NCI-H1930 (cell line): ENCODE measurements at places on chromosomes 12 and 14.

GRCh38 chr14:101564819-101565698 is 3.8 kb downstream of the DIO3 start:
- no peak for DNase-seq

- DNase-seq: no peak
Observed at GRCh38 chr12:26520869-26521268, 312.1 kb downstream of the ITPR2 start.

DNA sequence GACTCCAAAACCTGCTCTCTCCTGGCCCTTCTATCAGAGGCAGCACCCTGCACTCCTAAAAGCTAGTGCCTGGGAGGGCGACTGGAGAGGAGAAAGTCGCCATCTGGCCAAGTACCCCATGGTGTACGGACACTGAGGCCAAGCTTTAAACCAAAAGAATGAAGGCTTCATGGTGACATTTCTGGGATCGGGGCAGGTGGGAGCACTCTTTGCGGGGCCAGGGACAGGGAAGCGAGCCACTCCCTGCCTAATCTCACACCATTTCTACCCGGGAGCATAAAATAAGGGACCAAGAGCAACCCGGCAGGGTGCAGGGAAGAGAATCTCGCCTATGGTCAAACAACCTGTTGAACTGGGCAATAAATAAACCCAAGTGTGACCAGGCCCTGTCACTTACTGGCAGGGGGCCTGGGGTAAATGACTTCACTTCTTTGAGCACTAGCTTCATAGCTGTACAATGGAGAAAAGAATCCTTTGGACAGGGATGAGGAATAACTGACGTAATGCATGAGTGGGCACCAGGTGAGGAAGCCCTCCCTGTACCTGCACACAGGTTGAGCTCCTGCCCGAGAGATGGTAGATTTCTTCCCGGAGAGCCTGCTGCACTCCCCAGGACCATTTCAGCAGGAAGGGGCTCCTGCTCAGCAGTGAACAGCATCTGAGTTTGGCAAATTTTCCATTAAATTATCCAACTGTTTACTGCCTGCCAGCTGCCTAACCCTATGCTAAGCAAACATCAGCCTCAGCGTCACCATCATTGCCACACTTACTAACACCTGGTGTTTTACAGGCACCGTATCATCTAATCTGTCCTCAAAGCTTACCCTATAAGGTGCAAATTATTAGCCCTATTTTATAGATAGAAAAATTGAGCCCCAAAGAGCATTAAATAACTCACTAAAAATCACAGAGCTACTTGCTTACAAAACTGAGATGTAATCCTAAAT is 2.0 kb downstream of the SERPINA1 start:
- no peak for DNase-seq

- DNase-seq: no peak
Observed at GRCh38 chr14:51921026-51921425, 60.6 kb downstream of the GNG2 start.
